ENCODE measurements at places on chromosomes 6 and 20. TPM values are rescaled to one million over a fixed set of nuclear protein-coding genes. Genes with fewer than 3 reads are reported as not detected.

GRCh38 chr6:423799-424345, 32.3 kb downstream of the IRF4 start:
- no peaks in the 10 kb centered on the region for H3K27me3 ChIP-seq
- H3K4me3 ChIP-seq: no peak overlapping the region
- no peak overlapping the region for H3K27ac ChIP-seq
- H3K36me3 ChIP-seq: no peaks in the 10 kb centered on the region

GRCh38 chr20:6818033-6818808, 50.7 kb downstream of the BMP2 start:
- H3K27ac ChIP-seq: no peak overlapping the region
- H3K36me3 ChIP-seq: no peaks in the 10 kb centered on the region
- H3K4me3 ChIP-seq: no peak overlapping the region
- DNase-seq: no peak

Gene RIPOR3
- 5.2 TPM for total RNA-seq

DNA sequence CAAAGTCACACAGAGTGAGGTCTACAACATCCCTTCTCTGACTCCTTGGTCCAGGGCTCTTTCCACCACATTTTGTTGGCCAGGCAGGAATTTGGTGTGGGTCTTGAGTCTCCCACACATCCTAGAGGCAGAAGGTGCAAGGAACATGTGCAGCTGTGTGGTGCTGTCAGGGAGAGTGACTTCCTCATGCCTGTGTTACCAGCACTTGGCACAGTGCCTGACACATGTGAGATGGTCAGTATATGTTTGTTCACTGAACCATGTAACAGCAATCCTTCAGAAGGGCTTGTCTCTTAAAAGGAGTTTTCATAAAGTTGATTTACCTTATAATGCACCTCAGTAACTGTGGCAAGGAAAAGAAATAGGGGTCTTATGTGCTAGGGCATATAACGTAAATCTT, 168.5 kb downstream of the CDC5L start:
- no peaks in the 10 kb centered on the region for H3K36me3 ChIP-seq
- no peaks in the 10 kb centered on the region for H3K27me3 ChIP-seq
- no peak for DNase-seq
- no peak overlapping the region for H3K27ac ChIP-seq
- H3K4me3 ChIP-seq: no peak overlapping the region
- no peaks in the 10 kb centered on the region for H3K4me1 ChIP-seq

DNA sequence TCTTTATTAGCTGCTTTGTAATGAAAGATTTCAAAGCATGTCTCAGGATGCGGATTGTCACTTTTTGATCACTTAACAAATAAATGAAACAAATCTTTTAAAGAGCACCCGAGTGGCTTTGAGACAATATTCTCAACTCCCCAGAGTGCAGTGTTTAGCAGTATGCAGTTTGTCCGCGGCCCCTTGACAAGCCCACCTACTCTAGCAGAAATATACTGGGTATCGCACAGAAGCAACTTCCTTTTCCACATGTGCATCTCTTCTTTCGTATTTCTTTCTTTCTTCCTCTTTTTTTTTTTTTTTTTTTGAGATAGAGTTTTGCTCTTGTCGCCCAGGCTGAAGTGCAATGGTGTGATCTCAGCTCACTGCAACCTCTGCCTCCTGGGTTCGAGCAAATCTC, 84.5 kb upstream of the FAM184A start:
- H3K4me3 ChIP-seq: no peak overlapping the region
- DNase-seq: no peak
- H3K27me3 ChIP-seq: no peaks in the 10 kb centered on the region

Gene PCSK2
- total RNA-seq: not detected

Gene FBXO30
- 23.3 TPM for total RNA-seq

- H3K4me1 ChIP-seq: no peaks in the 10 kb centered on the region
- DNase-seq: no peak
- no peak overlapping the region for H3K27ac ChIP-seq
- no peak overlapping the region for H3K4me3 ChIP-seq
- peaks cover 13% of the 10 kb centered on the region for H3K27me3 ChIP-seq
- no peaks in the 10 kb centered on the region for H3K36me3 ChIP-seq
These were observed 93.2 kb downstream of the FOXA2 start for GRCh38 chr20:22491194-22491505.

- H3K4me1 ChIP-seq: no peaks in the 10 kb centered on the region
- H3K36me3 ChIP-seq: no peaks in the 10 kb centered on the region
- no peak overlapping the region for H3K27ac ChIP-seq
- H3K27me3 ChIP-seq: no peaks in the 10 kb centered on the region
- no peak for DNase-seq
- H3K4me3 ChIP-seq: no peak overlapping the region
These were observed 16.4 kb downstream of the ANKEF1 start for GRCh38 chr20:10051185-10051584.

Gene SOD2
- total RNA-seq: 3,954 TPM

- no peak overlapping the region for H3K4me3 ChIP-seq
- no peak overlapping the region for H3K27ac ChIP-seq
- H3K27me3 ChIP-seq: no peaks in the 10 kb centered on the region
- H3K4me1 ChIP-seq: no peaks in the 10 kb centered on the region
These were observed 2.7 kb downstream of the GUCA1A start for GRCh38 chr6:42175860-42176259.

Measured in psoas muscle (tissue), 8 donors.